ENCODE measurements at places on chromosomes 3 and 15. TPM values are rescaled to one million over a fixed set of nuclear protein-coding genes. Genes with fewer than 3 reads are reported as not detected.

GP9 gene
- total RNA-seq = not detected

ACTC1 gene
- not detected for total RNA-seq

FAM43A gene
- total RNA-seq = 3.8 TPM

BTD gene
- total RNA-seq = 2.7 TPM

SGO1 gene
- total RNA-seq = 25.6 TPM

All from activated naive CD8-positive, alpha-beta T cell treated with anti-CD3 and anti-CD28 coated beads for 36 hours (primary cell).